NCI-H1092 (cell line): ENCODE measurements at places on chromosomes 7 and 10.

DNA sequence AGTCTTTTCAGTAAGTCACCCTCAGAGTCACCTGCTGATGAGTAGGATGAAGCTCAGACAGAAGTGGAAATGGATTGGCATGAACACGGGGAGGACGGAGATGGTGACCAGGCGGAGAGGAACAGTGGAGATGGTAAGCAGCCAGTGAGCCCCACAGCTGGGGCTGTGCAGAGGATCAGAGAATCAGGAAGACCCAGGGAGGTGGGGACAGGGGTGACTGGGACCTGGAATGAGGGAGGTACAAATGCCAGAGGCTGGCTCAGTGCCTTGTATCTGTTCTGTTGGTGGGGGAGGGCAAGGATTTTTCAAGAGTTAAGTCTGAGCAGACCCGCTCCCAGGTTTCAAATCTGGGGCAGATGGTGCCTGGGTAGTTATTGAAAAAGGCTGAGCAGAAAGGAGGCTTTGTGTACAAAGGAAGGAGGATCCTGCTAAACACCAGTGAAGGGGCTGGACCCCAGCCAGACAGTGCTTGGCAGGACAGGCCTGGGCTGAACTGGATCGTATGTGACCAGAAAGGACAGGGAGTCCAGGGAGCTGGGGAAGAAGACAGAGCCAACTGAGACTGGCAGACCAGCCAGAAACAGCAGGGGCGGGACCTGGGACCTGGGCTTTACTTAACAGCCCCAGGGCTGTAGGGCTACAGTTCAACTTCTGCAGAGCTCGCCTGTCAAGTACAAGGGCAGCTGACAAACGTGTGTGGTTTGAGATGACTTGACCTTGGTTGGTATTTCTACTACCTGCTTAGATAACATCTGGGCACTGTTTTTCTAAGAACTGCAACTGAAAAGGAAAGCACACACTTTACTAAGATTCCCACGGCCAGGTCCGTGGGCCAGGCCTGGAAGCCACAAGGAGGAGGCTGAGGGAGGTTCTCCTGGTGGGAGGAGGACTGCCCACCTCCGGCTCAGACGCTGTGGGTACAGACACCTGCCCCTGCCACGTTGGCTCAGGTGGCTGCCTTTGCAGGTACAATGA is 13.2 kb upstream of the FRMPD2 start:
- peak; percentile 35 for DNase-seq

GRCh38 chr10:5364890-5365338 is at the start of gene UCN3:
TSS of gene UCN3 (plus strand) at chr10:5364966. CDS start at chr10:5373721, 8,755 bp downstream.
- no peak for DNase-seq

DNA sequence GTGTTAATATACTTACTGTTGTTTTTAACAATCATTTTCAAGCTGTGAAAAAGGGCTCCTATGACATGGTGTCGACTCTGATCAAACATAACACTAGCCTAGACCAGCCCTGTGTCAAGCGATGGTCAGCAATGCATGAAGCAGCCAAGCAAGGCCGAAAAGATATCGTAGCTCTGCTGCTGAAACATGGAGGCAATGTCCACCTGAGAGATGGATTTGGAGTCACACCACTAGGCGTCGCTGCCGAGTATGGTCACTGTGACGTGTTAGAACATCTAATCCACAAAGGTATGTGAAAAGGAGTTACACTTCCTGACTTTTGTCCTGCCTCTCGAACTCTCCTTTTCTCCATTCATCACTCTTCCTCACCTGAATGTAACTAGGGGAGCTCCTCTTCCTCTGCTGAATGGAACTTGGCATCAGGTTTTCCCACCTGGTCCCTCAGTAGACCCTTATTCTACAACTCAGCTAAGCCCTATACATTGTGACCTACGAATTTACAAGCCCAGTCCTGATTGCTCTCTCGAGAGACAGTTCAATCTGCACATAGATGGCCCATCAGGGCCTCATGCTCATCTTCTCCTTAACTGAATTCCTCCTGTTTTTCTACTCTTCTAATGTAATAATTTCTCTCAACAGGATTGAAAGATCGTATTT is 23.0 kb downstream of the ASB15 start:
- no peak for DNase-seq

GRCh38 chr7:48088559-48089045 is 463 bp upstream of the UPP1 start:
- DNase-seq, result no peak

GRCh38 chr7:102873470-102874165 is 39.2 kb upstream of the LRRC17 start:
- no peak for DNase-seq

DNA sequence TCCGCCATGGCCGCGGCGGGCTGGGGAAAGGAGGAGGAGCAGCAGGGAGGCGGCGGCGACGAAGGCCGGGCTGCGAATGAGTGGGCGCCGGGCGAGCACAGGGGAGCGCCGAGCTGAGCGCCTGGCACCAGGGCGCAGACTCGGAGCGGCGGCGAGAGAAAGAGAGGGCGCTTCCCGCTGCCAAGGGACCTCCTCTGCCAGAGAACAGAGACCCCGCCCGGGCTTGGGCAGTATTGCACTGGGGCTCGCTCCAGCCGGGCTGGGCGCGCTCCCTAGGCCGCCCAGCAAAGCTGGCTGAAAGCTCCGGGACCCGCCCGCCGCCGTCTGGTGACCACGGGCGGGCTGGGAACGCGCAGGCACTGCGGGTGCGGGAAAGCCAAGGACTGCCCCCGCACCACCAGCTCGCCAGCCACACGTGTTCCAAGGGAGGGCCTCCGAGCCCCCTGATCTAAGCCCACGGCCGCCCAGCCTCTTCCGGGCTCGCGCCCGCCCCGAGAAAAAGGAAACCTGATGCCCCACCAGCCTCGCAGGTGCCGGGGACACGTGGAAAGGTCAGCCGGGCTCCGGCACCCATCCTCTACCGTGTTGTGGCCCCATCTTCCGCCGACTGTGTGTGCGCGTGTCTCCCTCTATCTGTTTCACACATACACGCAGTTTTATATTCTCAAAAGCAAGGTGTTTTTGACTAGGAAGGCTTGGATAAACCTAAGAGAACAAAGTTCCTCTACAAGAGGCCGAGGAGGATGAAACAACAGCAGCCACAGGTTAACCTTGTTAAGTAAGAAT is at the start of gene CCDC6:
Gene CCDC6 (minus strand): TSS at position 140 of the 786 bp plus-strand sequence. CDS start 132 bp downstream, at position 8.
- peak; percentile 87 for DNase-seq

DNA sequence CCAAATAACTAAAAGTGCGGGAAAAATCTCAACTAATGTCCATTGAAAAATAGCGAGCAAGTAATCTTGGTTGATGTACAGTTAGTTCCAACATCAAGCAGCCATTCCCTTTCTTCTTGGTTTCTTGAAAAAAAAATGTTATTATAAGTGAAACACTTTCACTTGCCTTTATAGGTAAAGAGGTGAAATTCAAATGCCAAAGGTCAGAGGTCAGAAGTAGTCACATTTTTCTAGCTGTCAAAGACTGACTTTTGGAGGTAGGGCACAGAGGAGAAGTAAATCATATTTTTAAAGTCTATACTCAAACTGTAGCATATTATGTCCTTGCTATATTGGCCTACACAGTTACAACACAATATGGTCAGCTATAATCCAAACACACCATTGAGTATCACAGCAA is 62.3 kb downstream of the CHCHD3 start:
- no peak for DNase-seq

GRCh38 chr10:10941127-10941730 is 76.4 kb upstream of the CELF2 start:
- DNase-seq, result no peak
